ENCODE measurements at places on chromosomes 11 and 22. TPM values are rescaled to one million over a fixed set of nuclear protein-coding genes. Genes with fewer than 3 reads are reported as not detected.

APIP gene
- total RNA-seq, result 29.5 TPM

ARVCF gene
- 169 TPM for total RNA-seq

APOBEC3F gene
- 2.4 TPM for total RNA-seq

MAP6 gene
- total RNA-seq, result 57.5 TPM

CAPN5 gene
- total RNA-seq, result 13.4 TPM

TRIM51 gene
- not detected for total RNA-seq

GLYATL2 gene
- 4.2 TPM for total RNA-seq

MYRF gene
- total RNA-seq, result 20.1 TPM

IRAG1 gene
- total RNA-seq, result 21.2 TPM

RAG2 gene
- total RNA-seq, result 0.49 TPM

KMT5B gene
- 120 TPM for total RNA-seq

MRPL23 gene
- total RNA-seq, result 33.5 TPM

UBE2L3 gene
- total RNA-seq, result 36.7 TPM

SCN3B gene
- 38.5 TPM for total RNA-seq

MS4A7 gene
- 8.8 TPM for total RNA-seq

LRRC56 gene
- 1.2 TPM for total RNA-seq

HEPHL1 gene
- not detected for total RNA-seq

DTX4 gene
- total RNA-seq, result 56.4 TPM

CDC45 gene
- 5.6 TPM for total RNA-seq

RFPL3 gene
- total RNA-seq, result not detected

SCGB1C1 gene
- total RNA-seq, result not detected

HORMAD2 gene
- total RNA-seq, result 1.6 TPM

KCNA4 gene
- 6.5 TPM for total RNA-seq

MTCH2 gene
- 48.7 TPM for total RNA-seq

Measured in camera-type eye (tissue), 1 donor.